ENCODE measurements at places on chromosomes 5 and 9.
A peak's percentile ranks its signal among the peaks of the same experiment; 100 is the strongest.

- DNase-seq = no peak
These were observed 131.7 kb downstream of the ADGRV1 start for GRCh38 chr5:90690307-90690706.

DNA sequence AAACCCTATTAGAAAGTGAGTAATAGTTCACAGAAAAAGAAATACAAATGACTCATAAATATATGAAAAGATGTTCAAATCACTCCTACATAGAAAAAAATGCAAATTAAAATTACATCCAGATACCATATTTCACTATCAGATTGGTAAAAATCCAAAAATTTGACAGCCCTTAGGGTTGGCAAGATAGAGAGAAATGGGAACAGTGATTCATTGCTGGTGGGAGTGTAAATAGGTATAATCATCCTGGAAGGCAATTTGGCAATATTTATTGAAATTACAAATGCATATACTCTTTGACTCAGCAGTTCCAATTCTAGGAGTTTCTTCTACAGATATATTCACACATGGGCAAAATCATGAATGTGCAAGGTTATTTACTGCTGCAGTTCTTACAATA is 273.5 kb downstream of the NR2F1-AS1 start:
- DNase-seq = peak; percentile 85

DNA sequence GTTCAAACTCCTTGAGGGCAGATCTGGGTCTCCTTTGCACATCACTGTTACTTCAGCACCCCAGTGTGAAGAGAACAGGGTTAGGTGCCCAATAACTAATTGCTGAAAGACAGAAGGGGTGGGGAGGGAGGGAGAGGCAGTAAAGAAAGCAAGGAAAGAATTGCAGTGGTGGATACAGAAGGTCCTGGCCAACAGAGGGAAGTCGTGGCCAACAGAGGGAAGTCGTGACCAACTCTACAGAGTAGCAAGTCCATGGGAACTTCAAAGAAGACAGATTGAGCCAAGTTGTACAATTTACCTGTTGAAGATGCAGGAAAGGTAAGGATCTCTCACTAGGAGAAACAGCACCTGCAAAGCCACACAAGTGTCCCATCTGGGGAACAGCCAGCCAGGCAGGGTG is 27.0 kb downstream of the CCNJL start:
- no peak for DNase-seq

DNA sequence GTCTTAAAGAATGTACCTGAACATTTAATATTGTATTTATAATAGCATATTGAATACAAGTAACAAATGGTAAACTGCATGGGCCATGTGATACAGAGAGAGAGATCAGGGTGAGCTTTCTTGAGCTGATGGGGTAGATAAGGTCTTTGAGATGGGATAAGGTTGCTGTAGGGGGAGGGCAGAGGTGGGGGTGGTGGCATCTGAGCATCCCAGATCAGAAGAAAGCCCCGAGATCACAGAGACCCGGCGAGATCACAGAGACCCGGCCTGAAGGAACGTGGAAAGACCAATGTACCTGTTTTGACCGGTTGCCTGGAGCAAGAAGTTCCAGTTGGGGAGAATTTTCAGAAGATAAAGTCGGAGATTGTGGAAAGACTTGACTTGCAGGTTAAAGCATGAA is 6.6 kb downstream of the SMARCA2 start:
- no peak for DNase-seq

DNA sequence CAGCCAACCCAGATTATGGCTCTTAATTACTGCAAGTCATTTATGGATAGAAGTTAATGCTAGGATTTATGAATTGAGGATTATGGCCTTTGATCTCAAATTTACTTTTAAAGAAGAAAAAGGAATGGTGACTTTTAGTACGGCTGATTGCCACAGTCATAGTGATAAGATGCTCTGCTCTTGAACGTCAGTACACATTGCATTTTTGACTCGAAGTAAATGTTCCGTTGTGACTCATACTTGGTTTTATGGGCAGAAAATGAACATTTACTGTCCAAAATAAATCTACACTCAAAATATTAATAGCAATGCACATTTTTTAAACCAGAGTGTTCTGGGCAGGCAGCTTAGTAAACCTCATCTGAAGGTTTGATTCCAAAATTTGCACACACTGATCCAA is 830 bp downstream of the ADAMTSL1 start:
- peak; percentile 63 for DNase-seq

- DNase-seq = no peak
These were observed 42.7 kb downstream of the TENT4A start for GRCh38 chr5:6755941-6756340.

DNA sequence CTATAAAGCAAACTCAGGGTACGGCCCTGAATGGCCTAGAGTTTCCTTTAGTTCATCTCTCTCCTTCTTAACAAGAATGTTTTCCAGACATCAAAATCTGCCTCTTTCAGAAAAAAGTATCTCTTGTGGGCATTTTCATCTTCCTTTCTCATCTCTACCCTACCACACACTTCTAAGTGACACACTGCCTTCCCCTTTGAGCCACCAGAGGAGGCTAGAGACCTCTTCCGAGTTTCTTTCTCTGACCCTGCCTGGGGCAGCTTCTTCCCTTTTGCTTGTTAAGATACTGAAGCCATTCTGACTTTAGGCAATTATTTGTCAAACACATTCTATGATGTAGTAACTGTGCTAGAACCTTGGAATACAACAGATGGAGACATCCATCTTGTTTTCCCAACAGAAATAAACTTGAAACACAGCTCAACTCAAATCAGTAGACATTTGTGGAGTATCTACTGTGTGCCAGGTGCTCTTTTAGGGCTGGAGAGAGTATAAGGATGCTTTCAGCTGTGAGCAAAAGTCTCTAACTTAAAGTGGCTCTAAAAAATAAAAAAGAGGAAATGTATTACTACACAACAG is 8.6 kb upstream of the SV2C start:
- no peak for DNase-seq

GRCh38 chr5:82334856-82335255 is 56.7 kb upstream of the RPS23 start:
- peak; percentile 69 for DNase-seq

DNA sequence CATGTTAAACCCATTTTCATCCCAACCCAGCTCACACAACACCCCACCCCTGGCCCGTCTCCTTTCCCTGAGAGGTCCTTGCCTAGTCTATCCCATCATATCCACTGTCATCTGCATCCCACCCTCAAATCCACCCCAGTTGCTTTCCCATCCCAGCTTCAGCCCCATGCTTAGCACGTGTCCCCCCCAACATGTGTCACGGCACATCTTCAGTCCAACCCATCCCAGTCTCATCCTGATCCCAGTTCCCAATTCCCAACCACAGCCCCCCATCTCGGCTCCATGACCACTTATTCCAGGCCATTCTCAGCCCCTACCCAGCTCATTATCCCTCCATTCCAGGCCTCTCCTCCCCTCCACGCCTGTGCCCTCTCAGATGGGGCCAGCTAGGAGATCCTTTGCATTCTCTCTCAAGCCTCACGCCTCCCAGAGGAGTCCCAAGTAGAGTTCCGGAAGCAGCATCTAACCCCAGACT is 605 bp upstream of the DBN1 start:
- no peak for DNase-seq

GRCh38 chr5:156051972-156052371 is 275.0 kb upstream of the SGCD start:
- DNase-seq = no peak

DNA sequence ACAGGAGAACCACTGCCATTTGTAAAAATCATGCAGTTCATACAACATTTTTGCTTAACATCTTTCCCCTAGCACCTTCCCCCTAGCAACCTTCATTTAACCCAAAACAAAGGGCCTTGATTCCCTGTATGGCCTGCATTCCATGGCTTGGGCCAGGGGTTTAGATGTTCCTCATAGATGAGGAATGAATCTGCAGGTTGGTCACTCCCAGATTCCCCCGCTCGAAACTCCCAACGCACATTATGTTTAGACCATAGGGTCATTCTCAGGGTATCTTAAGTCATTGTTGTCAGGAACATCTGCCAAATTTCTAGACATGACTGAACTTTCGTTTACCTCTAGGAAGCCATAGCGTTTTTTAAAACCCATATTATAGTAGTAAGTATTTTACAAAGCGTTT is 282.2 kb upstream of the VLDLR start:
- DNase-seq = no peak

GRCh38 chr9:132789719-132790118 is 88.4 kb downstream of the AK8 start:
- no peak for DNase-seq

- no peak for DNase-seq
These were observed 6.3 kb upstream of the IL5 start for GRCh38 chr5:132549576-132549975.

- DNase-seq = no peak
These were observed 7.3 kb downstream of the ZFP62 start for GRCh38 chr5:180853848-180854176.

DNA sequence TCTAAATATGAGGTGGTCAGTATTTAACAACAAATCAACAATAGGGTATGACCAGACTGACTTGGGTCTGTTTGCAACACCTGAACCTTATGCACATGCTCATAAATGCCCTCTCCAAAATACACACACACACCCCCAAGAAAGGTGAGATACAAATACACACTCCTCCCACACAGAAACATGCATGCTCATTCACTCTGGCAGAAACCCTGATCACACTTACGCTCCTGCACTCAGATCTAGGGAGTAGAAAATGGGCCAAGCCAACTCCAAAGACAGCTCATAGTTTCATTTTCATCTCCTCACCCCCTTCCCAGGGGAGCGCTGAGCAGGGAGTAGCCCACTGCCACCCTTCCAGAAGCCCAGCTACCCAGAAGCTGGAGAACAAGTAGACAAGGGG is 11.3 kb downstream of the TRIM7 start:
- DNase-seq = no peak

- DNase-seq = no peak
These were observed 771.2 kb upstream of the DMAC1 start for GRCh38 chr9:8570776-8571175.

GRCh38 chr5:963310-963672 is 45.3 kb upstream of the NKD2 start:
- DNase-seq = no peak

- DNase-seq = no peak
These were observed 67.0 kb downstream of the HAPLN1 start for GRCh38 chr5:83653669-83654068.

DNA sequence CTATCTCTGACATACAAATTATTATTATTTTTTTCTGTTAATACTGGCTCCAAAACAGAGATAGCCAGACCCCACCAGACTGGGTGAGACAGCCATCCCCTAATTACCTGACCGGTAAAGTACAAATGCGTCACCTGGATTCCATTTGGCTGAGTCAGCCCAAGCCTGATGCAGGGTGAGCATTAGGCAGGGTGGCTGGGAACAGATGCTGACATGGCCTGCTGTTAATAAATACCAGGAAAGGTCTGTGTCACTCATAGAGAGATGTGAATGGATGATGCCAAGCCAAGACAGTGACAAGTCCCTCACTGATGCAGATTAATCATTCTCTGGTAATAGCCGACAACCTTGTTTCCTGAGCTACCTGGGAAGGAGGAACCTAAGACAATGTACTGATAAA is 183.5 kb downstream of the TRIM32 start:
- DNase-seq = no peak

- no peak for DNase-seq
These were observed 80.7 kb downstream of the OTULIN start for GRCh38 chr5:14745188-14745563.

DNA sequence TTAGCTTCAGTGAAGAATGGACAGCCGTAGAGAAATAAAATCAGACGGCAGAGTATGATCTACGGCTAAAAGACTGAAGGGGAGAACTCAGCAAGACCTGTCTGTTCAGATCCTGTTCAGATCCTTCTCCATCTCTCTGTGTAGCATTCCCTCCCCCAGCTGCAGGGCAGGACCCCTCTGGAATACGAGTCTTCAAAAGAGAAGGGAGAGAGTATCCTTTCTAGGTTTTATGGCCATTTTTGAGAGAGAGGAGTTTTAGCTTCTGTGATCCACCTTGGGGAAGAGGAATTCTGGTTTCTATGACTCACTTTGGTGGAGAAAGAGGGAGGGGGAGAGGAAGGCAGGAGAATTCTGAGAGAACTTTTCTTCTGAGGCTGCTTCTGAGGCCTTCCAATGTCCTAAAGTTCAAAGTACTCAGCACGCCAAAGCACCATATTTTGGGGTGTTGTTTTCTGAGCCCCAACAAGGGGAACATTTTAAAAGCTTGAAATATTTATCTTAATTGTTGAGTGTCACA is 194.4 kb upstream of the TLE4 start:
- DNase-seq = no peak

DNA sequence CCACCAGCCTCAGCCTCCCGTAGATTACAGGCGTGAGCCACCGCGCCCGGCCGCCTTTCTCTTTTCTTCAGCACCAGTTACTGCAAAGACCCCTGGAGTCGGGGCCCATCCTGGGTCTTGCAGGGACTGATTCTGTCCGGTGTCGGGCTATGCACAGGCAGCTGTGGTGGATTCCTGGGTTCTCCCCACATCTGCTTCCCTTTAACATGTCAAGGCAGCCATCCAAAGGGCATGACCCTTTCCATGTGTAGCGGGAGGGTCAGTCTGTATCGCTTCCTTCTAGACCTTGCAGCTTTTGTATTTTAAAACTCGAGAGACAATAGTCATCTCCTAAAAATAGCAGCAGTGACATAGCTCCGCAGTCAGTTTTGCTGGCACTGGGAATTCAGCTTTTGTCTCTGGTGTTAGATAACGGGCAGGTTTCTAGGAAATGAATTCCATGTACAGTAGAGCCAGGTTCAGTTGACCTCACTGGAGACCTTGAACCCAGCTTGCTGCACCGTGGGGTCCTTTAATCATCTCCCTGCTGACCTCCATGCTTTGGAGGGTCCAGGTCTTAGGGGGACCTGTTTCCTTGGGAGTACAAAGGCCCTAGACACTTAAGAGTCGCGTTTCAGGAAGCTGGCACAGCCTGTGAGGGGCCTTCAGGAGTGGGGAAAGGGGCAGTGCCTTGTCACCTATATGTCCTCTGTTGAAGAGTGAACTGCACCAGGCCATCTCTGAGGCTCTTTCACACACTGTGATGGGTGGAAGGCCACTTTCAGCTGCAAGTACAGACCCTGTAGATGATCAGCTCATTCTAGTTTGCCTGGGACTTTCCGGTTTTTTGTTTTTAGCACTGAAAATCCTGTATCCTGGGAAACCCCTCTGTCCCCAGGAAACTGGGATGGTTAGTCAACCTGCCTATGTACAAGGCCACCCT is 13.8 kb downstream of the ANKRD33B start:
- peak; percentile 59 for DNase-seq

DNA sequence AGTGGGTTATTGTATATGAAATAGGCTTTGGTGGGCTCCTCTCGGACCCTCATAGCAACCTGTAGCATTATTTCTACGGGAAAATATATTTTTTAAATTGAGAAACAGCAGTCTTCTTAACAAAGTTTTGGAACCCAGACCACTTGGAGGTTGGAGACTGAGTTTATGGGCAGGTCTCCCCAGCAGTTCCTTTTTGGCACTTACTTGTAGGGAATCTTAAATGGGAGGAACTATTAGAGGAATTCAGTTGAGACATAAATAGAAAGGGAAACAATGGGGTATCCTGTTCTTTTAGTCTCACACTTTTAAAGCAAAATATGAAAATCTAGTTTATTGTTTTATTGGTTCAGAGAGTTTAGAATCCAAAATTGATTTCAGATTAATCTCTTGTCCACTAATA is 111.5 kb downstream of the TRIO start:
- DNase-seq = no peak
